ENCODE measurements at places on chromosomes 7 and 10.

- peak; percentile 55 for DNase-seq
Measured at GRCh38 chr7:12719141-12719919, 31.9 kb downstream of the ARL4A start.

DNA sequence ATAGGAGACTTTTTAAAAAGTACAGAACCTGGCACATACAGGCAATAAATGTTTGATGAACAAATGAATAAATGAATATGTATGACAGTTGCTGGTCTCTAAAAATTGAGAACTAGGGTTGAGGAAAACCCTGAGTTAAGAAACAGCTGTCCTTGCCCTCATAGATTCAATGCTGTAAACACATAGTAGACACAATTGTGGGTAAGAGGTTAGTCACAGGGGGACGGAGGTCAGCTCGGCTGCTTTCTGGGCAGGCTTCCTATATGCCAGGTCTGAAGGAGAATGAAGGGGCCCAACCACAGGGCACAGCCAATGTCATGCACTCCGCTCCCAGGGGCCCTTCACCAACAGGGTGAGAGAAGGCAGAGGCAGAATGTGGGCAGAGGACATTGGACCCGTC, 143.3 kb upstream of the RSU1 start:
- DNase-seq: no peak

DNA sequence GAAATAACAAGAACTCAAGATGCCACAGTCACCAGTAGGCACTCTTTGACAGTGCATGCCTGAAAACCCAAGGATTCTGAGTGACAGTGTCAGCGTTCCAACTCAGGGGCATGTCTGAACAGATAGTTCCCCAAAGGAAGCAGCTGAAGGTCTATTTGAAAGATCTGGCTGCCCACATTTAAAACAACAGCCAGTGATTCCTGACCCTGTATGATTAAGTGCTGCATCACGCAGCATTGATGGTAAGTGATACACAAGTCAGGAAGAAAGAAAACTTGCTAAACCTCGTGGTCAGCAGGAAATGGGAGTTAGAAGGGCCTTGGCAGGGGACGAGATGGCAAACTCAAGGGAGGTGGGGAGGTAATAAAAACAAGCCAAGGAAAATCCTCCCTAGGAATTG, 1013.1 kb downstream of the TYW1 start:
- DNase-seq: no peak

- DNase-seq: no peak
Measured at GRCh38 chr10:33262871-33263270, 71.6 kb downstream of the NRP1 start.

DNA sequence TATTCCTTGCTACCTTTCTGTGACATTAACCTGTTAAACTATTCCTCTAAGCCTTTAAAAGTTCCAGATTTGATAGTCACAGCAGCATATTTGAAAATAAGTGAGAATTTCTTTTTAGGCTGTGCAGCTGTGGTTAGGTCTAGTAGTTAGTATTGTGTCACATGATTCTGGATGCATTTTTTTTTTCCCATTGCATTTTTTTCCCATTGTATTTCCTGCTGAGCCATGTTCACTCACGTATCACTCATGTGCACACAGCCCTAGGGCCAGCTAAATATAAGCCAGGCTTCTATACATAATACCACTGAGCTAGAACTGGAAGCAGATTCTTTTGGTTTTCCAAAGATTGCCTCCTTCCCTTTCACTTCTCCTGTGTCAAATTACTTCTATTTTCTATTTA, 37.4 kb downstream of the DNAJC9 start:
- peak; percentile 25 for DNase-seq

GRCh38 chr7:149750122-149750845, 23.1 kb downstream of the ZNF467 start:
- no peak for DNase-seq

DNA sequence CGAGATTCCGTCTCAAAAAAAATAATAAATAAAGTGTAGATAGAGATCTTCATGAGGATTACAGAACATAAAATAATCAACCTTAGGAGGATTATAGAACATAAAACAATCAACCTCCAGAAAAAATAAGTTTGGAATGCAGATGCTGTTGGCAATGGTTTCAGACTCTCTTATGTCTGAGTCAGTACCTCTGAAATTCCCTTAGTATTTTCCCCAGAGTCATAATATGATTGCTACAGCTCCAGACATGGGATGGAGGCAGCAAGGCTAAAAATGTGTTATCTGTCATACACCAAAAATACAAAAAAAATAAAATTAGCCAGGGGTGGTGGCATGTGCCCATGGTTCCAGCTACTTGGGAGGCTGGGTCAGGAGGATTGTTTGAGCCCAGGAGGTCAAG, 22.2 kb downstream of the CADPS2 start:
- no peak for DNase-seq

DNA sequence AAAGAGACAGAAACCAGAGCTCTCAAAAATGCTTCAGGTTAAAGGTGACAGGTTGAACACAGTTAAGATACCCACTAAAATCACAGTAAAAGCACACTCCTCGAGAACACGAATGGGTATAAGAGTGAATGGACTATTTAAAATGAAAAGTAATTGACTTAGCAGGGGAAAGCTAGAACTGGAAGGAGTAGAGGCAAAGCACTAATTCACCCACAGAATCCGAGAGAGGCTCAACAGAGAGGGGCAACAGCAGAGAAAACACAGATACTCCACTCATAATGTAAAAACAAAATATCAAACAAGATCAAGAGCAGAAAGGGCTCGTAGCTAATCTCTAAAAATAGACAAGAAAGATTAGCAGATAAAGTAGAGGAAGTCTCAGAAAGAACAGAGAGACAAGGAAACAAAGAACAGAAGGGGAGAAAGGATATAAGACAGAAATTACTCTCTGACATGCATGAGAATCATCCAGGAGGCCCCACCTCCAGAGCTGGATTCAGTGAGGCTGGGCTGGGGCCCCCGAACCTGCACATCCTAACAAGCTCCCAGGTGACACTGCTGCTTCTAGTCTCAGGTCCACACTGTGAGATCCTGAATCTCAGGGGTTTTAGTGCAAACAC, 117.6 kb downstream of the GALNT11 start:
- no peak for DNase-seq

DNA sequence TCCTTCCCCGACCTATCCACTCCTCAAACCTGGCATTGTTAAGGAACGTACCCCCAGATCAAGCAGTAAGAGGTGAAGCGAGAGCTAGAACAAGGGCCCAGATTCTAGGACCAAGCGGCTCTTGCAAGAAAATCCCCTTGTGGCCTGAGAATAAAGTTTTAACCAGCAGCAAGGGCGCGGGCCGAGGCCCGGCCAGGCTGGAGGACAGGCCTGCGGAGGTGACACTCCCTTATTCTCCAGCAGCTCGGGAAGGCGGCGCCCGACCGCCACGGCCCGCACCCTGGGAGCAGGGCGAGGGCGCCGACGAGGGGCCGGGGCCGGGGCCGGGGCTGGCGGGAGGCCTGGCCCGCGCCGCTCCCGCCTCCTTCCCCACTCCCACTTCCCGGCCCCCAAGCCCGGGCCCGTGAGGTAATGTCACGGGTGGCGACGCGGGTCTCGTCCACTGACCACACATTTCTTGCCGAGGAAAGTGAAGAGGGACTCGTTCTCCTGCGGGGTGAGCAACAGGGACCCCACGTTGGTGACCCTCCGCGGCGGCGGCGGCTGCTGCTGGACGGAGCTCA, 551 bp downstream of the WASL start:
- DNase-seq: peak; percentile 18

DNA sequence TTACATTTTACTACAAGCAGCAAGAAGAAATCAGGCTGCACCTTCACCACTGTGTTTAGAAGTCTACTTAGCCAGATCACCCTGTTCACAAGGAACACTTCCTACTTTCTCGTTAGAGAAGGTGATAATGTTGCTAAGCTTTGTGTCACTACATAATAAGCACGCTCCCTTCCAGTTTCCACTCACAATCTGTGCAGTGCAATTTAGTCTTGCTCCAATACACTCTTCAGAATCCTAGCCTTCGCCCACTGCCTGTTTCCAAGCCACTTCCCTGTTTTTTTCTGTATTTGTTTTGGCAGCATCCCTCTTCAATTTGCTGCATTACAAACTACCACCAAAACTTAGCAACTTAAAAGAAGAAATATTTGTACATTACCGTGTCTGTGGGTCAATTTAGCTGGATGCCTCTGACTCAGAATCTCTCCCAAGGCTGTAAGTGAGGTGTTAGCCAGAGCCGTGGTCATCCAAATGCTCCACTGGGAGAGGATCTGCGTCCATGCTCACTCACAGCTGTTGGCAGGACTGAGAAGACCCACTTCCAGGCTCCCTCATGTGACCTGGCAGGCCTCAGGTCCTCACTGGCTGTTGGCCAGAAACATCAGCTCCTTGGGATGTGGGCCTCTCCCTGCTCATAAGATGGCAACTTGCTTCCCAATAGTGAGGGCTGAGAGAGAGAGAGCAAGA, 110.4 kb downstream of the PON1 start:
- peak; percentile 81 for DNase-seq

GRCh38 chr10:93678386-93678785, 24.0 kb downstream of the FRA10AC1 start:
- no peak for DNase-seq

DNA sequence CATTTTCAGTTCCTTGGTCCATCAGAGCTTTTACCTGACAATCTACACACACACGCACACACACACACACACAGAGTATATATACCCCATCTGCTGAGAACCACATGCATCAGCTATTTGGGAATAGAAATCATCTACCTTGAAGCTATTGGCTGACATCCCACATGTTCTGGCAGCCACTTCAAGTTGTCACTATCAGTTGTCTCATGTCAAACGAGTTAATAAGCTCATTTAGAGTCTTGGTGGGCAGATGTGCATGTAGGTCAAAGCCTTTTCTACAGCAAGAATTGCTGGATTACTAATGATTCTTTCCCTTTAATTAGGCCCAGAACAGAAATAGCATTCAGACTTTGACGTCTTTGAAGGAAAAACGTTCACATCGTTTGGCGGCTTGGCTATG, 36.8 kb downstream of the COL28A1 start:
- DNase-seq: no peak

DNA sequence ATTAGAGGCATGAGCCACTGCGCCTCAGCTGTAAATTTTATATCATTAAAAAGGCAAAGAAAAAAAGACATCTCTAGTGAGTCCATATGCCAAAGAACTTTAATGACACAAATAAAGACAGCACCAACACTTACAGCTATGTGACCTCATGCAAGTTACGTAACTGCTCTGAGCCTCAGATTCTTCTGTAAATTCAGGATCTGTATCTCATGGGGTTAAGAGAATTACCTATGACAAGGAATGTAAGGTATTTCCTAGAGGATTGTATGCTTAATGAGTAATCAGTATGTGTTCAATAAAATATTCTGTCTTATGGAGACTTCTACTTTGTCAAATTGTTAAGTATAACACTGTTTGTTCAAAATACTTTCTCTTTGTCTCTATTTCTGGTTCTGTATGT, 274.0 kb upstream of the GLI3 start:
- no peak for DNase-seq

DNA sequence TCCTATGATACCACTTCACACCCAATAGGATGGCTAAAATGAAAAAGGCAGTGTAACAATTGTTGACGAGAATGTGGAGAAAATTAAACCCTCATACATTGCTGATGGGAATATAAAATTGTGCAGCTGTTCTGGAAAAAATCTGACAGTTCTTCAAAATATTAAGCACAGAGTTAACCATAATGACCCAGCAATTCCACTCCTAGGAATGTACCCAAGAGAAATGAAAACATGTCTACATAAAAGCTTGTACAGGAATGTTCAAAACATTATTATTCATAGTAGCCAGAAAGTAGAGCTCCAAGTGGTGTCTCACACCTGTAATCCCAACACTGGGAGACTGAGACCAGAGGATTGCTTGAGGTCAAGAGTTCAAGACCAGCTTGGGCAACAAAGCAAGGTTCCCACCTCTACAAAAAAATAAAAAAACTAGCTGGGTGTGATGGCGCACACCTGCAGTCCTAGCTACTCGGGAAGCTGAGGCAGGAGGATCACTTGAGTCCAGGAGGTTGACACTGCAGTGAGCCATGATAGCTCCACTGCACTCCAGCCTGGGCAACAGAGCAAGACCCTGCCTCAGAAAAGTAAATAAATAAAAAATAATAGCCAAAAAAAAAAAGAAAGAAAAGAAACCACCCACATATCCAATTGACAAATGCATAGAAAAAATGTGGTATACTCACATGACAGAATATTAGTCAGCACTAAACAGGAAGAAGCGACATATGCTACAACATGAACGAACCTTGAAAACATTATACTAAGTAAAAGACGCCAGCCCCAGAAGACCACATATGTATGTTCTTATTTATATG, 5.0 kb downstream of the RHEB start:
- DNase-seq: no peak

GRCh38 chr10:126063353-126063791, 167.0 kb downstream of the FANK1 start:
- DNase-seq: peak; percentile 71

DNA sequence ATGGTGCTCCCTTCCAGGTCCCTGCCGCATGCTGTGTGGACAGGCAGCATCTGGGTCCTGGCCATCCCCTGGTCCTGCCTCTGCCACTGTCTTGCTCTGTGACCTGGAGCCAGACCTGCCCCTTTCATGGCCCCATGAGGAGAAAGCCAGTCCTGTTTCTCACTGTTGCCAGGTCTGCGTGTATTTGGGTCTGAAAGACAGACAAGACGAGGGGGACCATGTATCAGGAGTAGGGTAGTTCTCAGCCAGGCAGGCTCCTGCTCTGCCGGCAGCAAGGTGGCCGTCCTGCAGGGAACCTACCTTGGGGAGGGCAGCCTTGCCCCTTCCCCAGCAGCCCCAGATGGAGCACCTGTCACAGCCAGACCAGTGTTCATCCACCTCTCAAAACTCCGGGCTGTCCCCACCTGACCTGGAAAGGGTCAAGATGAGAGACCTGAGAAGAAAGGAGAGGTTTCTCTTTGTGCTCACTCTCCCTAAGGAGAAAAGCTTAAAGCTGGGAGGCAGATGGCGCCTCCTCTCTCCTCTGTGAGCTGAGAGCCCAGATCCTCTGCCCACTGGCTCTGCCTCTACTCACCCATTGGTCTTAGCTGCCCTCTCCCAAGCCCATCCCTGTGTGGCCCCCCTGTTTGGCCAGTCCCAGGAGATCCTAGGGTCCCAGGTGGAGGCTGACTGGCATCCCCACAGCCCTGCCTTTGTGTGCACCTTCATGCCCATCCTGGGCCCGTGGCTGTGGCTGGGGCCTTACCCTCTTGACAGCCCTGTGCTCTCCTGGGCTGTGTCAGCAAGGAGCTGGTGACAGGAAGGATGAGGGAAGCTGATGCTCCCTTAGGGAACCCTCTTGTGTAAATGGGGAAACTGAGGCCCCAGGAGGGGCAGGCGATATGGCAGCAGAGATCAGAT, 116.1 kb upstream of the PCBD1 start:
- DNase-seq: no peak

DNA sequence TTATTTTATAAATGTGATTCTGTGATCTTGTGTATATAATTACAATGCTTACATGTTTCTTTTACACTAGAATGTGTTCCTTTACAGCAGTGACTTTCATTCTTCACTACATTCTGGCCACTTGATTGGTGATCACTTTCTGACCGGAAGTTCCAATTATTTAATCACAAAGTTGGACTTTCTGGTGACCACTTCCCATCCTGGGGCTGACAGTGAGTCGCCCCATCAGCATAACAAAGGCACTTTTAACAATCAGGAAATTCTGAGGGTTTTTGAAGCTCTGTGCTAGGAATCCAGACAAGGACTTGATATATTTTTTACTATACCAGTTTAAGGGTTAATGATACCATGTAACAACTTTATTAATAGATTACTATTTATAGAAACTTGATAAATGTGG, 282.3 kb upstream of the KAT6B start:
- DNase-seq: no peak

GRCh38 chr10:5442990-5443370, 30.6 kb downstream of the NET1 start:
- DNase-seq: no peak

- no peak for DNase-seq
Measured at GRCh38 chr10:102713539-102713813, 721 bp downstream of the ARL3 start.

Measured in brain microvascular endothelial cell (primary cell).